Stimulated activated CD8-positive, alpha-beta memory T cell treated with anti-CD3 and anti-CD28 coated beads, Interleukin-7, amount 100 ng/mL, for 1 hour (primary cell): ENCODE measurements at places on chromosomes 2 and 18.

DNA sequence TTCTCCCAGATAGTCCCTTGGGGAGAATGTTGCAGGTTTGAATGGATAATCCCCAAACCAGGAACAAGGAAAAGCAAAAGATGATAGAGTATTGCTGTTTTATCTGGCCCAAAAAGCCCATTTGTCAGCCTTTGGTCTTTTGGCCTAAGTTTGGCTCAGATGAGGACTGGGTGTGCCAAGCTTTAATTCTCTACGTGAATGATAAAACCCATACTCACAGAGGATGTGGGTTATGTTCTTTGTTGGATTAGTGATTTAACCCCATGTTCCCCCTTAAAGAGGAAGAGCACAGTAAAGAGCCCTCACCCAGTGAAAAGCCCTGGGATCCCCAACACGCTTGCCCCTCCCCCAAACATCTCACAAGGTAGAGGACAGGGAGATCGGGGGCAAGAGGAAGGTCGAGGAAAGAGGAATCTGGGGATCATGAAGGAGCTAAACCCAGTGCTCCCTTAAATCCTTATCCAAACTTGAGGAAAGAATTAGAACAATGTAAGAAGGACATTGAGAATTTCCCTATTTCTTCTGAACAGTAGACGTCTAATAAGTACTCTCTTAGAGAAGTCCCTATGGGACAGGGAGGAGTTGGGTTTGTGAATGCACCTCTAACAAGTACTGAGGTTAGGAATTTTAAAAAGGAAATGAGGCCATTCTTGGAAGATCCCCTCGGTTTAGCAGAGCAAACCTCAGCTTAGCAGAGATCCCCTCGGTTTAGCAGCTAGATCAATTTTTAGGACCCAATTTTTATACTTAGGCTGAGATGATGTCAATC lies 105.0 kb downstream of the HIBCH start:
- no peak for DNase-seq

DNA sequence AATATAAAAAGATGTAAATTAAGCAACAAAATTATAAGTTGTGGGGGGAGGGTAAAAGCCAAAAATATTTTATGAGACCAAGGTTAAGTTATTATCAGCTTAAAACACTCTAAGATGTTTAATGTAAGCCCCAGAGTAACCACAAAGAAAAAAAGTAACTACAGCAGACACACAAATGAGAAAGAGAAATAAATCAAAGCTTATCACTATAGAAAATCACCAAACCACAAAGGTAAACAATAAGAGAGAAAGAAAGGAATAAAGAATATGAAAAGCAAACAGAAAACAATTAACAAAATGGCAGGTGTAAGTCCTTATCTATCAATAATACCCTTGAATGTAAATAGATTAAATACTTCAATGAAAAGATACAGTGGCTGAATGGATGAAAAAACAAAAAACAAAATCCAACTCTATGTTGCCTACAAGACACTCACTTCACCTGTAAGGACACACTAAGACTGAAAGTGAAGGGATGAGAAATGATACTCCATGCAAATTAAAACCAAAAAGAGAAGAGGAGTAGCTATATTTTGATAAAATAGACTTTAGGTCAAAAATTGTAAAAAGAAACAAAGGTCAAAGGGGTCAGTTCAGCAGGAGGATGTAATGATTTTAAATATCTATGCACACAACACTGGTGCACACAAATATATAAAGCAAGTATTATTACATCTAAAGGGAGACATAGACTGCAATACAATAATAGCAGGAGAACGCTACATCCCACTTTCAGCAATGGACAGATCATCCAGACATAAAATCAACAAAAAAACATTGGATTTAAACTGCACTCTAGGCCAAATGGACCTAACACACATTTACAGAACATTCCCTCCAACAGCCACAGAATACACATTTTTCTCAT lies 80.7 kb downstream of the PTPN2 start:
- DNase-seq = no peak

DNA sequence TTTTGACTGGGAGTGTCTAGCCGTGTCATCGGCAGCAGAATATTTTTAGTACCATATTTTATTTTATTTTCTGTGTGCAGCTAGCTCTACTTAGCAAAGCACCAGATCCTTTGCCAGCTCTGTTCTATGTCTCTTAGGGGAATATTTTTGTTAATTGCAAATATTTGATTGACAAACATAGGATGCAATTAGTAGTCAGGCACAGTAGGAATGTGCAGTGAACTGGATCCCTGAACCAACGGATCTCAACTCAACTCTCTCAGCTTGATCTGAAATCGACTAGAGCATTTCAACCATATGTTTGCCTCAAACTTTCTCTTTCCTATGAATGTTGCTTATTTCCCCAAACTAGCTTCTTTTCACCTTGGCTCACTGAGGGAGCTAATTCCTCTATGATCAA lies 998.0 kb upstream of the FANCL start:
- no peak for DNase-seq

DNA sequence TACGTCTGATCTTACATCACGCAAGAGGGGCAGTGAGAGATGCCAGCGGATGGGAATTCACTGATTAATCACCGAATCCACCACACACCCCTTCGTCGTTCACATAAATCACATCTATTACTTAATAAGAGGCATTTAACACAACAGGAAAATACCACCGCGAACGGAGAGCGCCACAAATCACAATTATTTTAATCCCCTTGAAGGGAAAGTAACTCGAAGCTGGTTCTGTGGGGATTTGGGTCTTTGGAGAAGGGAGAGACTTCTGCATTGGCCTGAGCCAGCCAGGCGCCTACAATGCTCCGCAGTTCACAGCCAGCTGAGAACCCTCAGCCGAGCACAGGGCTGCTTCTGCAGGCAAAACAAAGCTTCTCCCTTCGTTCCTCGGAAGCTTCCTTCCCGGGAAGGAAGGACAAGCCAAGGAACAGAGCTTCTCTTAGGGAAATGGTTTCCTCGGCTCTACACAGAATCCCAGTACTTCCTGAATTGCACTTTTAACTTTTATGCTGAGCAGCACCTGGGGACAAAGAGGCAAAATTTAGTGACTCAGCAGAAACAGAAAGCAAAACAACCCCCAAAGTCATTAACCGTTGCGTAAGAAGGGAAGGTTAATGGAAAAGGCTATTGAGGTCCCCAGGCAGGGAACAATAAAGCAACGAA lies at the start of gene LRP1B:
LRP1B (minus strand) TSS at position 7 of the 660 bp plus-strand sequence. CDS start 287 bp downstream, outside the sequence.
- no peak for DNase-seq

DNA sequence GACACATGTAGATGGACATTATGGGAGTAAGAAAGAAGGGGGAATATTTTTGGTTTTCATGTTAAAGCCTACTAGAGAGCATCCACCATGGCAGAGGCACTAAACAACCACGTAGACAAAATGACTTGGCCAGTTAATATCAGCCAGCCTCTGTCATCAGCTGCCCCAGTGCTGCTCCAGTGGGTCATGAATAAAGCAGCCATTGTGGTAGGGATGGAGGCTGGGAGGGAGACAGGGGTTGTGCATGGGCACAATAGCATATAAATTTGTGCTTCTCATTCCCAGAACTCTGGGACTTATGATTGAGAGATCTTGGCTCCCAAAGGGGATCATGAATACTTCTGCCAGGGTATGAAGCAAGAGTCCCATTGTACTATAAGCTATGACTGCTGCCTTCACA lies 31.1 kb upstream of the CXCR4 start:
- DNase-seq = no peak

- no peak for DNase-seq
These were observed 136.8 kb upstream of the OTOS start for GRCh38 chr2:240277073-240277806.
